CD8-positive, alpha-beta T cell (primary cell): ENCODE measurements at places on chromosomes 6 and 20. TPM values are rescaled to one million over a fixed set of nuclear protein-coding genes. Genes with fewer than 3 reads are reported as not detected.

GRCh38 chr6:31308050-31308844 is 36.4 kb upstream of the HLA-C start:
- DNase-seq = peak; percentile 86

DNA sequence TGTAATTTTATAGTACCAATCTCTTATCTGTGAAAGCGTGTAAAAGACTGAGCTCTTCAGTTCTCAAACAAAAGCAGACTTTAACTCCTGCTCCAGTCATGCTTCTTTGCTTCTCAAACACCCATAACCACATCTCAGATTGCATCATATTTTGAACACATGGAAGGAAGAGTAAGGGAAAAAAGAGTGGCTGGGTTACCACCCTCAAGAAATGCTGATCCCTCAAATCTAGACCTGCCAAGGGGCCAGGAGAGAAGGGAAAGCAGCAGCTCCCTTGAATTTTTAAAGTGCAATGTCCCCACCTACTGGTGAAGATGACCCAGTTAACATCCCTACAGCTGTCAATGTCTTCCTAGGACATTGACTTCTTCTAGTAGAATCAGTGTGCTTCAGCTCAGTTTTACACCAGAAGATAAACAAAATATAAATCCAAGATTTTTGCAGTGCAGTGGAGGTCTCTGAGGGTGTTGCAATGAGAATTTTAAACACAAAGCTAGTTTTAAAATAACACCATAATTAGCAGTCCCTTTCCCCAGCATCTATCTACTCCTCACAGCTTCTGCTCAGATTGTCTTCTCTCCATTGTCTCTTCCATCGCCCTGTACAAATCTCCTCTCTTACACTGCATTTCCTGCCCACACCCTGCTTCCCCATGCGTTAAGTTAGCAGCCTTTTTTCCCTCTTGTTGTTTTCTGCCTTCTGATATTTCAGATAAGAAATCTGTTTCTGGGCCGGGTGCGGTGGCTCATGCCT is 22.6 kb upstream of the HLA-DQB2 start:
- DNase-seq = no peak

- DNase-seq = no peak
These were observed 31.1 kb upstream of the CARMIL1 start for GRCh38 chr6:25248123-25248522.

- DNase-seq = no peak
These were observed 67.3 kb upstream of the JAG1 start for GRCh38 chr20:10741060-10741459.

GRCh38 chr20:61912665-61913422 is 152.8 kb downstream of the TAF4 start:
- DNase-seq = no peak

DNA sequence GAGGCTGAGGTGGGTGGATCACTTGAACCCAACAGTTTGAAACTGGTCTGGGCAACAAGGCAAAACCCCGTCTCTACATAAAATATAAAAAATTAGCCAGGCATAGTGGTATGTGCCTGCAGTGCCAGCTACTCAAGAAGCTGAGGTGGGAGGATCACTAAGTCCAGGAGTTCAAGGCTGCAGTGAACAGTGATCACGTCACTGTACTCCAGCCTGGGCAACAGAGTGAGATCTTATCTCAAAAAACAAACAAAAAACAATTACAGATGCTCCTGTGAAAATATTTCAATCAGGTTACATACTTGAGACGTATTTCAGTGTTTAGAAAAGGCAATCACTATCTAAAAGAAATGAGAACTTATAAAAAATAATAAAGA is 33.8 kb downstream of the RANBP9 start:
- DNase-seq = no peak

- DNase-seq = no peak
These were observed 47.7 kb upstream of the POLR1H start for GRCh38 chr6:30013291-30013922.

DNA sequence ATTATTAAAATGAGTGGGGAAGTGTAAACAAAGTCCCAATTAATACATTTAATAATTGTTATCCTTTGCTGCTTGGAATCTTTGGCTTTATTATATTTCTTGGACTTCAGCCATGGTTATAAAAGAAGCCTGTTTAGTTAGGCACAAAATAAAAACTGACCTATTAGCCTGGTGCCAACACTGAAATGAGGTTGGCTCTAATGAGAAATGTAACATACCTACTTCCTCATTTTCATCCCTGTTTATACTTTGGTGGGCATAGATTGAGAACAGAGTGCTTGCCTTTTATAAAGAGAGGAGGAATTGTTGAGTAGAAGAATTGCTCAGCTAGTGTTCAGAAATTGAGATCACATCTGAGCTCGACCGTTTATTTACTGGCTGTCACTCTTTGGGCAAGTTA is 471.3 kb downstream of the UTRN start:
- DNase-seq = no peak

DNA sequence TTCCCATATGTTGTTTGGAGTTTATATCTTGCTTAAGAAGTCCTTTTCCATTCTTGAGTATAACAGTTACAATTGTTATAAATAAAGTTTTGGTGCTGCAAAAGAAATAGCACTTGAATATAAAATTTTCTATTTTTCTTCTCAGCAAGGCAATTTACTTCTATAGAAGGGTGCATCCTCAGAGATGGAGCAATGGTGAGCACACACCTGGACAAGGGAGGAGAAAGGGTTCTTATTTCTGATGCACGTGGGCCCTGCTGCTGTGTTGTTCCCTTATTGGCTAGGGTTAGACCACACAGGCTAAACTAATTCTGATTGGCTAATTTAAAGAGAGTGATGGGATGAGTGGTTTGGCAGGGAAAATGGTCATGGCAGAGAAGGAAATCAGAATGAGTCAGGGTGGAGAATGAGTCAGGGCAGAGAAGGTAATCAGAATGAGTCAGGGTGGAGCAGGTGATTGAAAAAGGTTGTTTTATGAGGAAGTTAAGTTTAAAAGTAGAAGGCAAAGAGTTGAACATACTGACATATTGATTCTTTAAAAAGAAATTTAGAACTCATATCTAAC is 38.0 kb downstream of the CST8 start:
- no peak for DNase-seq

- no peak for DNase-seq
These were observed 27.8 kb downstream of the MAP3K4 start for GRCh38 chr6:161019324-161019839.

DNA sequence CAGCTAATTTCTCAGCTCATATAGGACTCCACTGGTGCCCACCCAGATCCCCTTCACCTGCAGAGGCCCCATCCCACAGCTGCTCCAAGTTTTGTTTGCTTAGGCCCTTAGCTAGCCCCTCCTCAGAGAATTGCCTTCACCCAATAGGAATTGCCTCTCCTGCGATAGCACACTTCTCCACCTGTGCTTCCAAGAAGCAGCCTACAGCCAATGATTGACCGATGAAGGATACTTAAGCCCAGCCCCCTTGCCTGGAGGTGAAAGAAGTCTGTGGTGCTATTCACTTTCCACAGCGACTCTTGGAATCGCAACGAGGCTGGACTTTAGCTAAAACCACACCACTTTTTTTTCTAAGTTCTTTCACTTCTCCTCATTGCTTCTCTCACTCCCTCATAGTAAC is 353.2 kb upstream of the BTBD3 start:
- DNase-seq = no peak

DNA sequence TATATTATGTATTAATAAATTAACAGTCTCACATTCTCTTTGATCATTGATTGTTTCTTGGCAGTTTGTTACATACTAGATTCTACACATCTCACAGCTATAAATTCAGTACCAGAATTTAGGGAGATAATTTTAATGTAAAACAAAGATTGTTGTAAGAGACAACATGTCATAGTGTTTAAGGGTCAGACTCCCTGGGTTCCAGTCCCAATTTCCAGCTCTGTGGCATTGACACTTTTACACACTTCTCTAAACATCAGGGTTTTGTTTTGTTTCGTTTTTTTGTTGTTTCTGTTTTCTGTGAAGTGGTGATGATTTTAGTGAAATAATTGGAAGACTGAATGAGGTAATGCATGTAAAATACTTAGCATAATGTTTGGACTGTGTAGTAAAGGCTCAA is 19.9 kb downstream of the ADGRB3 start:
- DNase-seq = no peak

Gene OVOL2
- total RNA-seq = not detected

Gene BEND6
- total RNA-seq = not detected
